Jurkat, Clone E6-1 (cell line): ENCODE measurements at places on chromosomes 7 and 10.
A peak's percentile ranks its signal among the peaks of the same experiment; 100 is the strongest.

DNA sequence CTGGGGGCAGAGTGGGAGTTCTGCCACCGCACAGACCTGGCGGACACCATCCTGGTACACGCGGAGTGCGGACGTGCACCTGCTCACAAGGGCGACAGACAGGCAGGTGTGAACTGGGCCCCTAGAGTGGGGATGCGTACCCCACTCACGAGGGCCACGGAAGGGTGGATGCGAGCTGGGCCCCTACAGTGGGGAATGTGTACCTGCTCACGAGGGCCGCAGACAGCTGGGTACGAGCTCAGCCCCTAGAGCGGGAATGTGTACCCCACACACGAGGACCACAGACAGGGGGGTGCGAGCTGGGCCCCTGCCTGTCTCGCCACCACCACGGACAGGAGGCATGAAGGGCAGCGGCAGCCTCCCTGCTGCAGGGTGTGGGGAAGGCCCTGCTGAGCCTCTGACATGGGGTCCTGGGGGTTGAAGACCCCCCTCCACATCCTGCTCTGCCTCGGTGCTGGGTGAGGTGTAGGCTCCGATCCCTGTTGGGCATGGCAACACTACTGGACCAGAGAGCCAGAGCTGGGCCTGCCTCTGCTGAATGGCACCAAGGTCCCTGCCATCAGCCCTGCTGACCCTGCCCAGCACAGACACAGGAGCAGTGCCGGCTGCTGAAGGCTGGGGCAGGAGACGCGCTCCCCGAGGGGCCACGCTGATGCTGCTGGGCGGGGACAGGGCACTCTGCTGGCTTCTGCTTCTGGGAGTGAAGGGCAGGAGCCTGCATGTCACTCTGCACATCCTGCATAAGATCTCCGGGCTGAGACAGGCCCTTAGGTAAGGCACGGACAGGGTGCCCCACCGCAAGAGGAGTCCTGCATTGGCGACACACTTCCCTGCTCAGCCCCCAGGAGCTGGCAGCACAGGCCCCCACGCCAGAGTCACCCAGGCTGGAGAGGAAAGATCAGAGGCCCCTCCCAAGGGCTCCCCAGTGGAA is 259.2 kb downstream of the MAD1L1 start:
- DNase-seq, result no peak

DNA sequence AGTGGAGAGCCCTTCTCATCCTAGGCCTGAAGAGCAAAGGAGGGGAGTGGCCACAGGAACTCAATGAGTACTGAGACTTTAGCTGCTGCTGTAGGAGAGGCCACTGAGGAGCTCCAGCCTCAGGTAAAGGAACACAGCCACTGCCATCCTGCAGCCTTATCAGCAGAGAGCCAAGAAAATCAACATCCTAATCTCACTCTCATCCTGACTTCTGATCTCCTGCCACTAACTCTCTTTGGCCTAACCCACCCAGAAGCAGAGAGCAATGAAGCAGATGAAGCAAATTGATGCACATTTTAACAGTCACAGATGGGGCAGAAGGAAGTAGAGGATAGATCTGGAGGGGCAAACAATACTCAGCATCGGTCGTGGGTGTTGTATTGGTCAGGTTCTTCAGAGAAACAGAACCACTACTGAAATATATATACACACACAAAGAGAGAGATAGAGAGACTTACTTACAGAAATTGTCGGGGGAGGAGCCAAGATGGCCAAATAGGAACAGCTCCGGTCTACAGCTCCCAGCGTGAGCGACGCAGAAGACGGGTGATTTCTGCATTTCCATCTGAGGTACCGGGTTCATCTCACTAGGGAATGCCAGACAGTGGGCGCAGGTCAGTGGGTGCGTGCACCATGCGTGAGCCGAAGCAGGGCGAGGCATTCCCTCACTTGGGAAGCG is 297.6 kb downstream of the MTERF1 start:
- no peak for DNase-seq

DNA sequence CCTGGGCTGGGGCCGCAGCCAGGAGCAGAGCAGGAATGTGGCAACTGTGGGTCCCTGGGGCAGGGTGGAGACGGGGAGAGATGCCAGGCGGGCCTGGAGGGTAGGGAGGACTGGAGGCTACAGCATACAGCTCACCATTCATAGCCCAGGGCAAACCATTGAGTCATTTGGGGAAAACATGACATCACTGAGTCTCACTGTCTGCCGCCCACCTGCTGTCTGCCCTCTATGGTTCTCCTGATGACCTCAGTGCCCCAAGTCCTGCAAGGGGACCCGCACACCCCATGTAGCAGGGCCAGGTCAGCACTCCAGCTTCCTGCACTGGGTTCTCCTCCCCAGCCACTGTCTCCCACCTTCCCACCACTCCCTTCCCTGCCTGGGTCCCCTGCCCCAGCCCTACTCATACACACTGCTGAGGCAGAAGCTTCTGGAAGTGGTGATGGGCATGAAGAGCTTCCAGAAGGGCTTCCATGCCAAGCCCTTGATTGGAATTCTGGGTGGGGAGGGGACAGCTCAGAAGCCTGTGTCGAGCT is 10.4 kb downstream of the CHST3 start:
- DNase-seq, result no peak

- DNase-seq, result no peak
Measured at GRCh38 chr10:51920672-51921071, 221.3 kb upstream of the CSTF2T start.

GRCh38 chr7:77759294-77759889 is 38.8 kb downstream of the TMEM60 start:
- peak; percentile 63 for DNase-seq

DNA sequence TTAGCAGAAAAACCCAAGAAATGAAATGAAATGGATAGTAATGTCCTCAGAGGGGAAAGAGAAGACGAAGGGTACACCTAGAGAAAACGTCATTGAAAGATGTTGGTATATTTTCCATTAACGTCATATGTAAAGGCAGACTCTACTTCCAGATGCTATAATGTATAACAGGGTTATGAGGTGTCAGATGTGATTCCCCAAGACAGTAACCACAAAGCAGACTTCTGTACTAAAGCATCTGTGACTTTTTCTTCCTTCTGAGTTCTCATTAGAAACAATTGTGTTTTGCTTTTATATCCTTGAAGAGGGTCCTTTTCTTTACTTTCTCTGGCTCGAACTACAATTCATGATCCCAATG is 37.4 kb downstream of the LRRC72 start:
- peak; percentile 52 for DNase-seq

- no peak for DNase-seq
Measured at GRCh38 chr7:72394016-72394415, 18.1 kb downstream of the CALN1 start.

DNA sequence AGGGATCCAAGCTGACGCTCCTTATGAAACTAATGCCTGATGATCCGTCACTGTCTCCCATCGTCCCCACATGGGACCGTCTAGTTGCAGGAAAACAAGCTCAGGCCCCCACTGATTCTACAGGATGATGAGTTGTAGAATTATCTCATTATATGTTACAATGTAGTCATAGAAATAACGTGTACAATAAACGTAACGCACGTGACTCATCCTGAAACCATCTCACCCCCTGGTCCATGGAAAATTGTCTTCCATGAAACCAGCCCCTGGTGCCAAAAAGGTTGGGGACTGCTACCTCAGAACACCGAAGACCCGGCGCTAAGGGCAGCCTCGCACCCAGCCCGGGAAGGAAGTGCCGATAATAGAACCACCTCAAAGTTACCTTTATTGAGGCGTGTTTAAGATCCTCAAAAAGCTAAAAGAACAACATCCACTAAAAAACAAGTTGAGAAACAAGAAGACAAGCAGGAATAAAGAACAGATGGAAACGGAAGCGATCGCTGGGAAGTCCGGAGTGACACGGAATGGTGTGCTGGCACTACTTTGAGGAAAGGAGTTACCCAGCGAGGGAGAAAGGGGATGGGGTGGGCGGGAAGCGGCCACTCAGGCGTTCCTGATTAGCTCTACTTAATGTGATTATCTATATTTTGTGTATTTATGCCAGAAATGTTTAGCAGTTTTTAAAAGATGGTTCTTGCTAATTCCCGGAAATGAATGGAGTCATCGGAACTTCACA is 50.1 kb upstream of the PRKAR1B start:
- no peak for DNase-seq

DNA sequence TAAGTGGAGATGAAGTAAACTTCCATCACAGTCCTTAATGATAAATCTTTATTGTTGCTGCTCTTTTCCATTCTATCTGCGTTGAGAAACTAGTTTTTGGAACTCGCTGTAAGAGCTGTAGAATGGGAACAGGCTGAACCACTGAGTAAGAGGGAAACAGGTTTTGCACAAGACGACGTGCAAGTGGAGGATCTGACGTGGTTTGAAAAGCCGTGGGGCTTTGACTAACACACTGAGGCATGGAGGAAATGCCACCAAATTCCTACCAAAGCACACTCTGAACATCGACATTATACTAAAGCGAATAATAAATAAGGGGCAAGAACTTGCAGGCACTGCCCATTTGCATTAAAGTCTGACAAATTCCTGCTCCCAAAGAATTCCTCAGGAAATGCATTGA is 160.6 kb downstream of the KLF6 start:
- DNase-seq, result no peak

- DNase-seq, result no peak
Measured at GRCh38 chr7:598899-599298, 79.3 kb upstream of the PDGFA start.

- DNase-seq, result peak; percentile 64
Measured at GRCh38 chr7:55432939-55433784, 68.0 kb downstream of the LANCL2 start.

GRCh38 chr7:151304856-151305255 is 36.8 kb upstream of the NUB1 start:
- no peak for DNase-seq

GRCh38 chr7:50718311-50718710 is 64.4 kb downstream of the GRB10 start:
- DNase-seq, result no peak

DNA sequence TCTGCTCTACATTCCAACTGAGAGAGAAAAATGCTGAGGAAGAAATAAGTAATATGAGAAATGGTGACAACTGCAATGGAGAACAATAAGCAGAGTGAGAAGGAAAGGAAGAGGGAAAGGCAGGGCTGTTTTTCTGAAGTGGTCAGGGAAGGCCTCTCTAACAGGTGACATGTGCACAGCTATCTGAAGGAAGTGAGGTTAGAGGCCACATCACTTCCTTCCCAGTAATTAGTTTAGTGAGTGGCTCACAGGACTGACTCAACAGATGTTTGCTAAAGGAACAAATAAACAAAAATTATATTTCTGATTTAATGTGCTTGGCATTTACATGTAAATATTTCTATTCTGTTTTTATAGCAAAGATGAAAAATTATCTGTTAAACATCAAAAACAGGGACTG is 77.9 kb downstream of the ARHGAP21 start:
- DNase-seq, result peak; percentile 70
